ENCODE measurements at places on chromosomes 6 and 20.

- DNase-seq: no peak
These were observed 17.5 kb downstream of the TRERF1 start for GRCh38 chr6:42434237-42434636.

GRCh38 chr6:146041282-146041681 is 12.4 kb downstream of the GRM1 start:
- DNase-seq: no peak

DNA sequence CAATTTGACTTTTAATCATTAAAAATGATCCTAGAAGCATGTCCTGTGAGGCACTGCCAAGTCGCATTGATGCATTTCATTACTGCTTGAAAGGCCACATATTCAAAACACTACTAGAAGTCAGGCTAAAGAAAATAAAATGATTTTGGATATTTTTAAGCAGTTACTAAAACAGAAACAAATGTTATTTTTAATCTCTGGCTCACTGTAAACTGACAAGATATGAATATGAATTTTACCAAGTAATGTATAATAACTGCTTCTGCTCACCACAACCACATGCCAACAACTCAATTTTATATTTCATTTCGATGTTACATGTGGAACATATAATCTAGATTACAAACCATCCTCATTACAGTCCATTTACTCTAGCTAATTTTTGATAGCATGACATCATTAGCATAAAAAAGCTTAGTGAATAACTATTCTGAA is 90.6 kb downstream of the ATXN1 start:
- DNase-seq: no peak

- DNase-seq: no peak
These were observed 57.5 kb upstream of the BHLHE23 start for GRCh38 chr20:63064310-63064709.

DNA sequence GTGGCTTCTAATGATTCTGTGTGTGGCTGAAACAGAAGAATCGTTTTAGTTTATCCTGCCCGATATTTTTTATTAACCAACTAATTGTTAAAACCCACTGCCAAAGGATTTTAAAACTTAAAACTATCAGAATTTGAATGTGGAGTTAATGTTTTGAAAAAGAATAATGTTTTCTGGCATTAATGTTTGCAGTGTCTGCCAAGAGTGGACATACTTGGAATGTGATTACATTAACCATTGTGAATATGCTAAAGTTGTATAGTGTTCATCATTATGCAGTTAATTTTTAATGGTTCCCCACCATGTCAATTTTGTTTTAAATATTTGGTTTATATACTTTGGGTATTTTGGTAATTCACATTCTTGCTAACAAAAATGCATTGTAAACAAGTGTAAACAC is 24.4 kb downstream of the DCBLD1 start:
- DNase-seq: no peak

- no peak for DNase-seq
These were observed 147.2 kb downstream of the SYCP2 start for GRCh38 chr20:59785986-59786795.
